ENCODE measurements at places on chromosomes 2 and 18. TPM values are rescaled to one million over a fixed set of nuclear protein-coding genes. Genes with fewer than 3 reads are reported as not detected.

DARS1 gene
- total RNA-seq, result 55.3 TPM

DNA sequence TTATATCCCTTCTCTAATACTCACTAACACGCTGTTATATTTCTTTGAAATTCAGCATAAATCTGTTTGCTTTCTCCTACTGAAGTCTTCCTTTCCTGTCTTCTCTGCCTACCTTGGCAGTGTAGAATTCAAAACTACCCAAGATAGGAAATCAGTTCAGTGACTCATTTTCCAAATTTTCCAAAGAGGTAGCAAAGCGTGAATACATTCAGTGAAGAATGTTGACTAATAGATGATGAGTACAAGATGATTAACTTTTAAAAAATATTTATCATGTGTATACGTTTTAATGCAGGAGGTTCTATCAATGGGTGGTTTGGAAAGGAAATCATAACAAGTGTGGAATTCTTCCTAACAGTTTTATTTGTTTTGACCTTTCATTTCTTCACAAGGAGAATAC, 201.9 kb upstream of the SLC8A1 start:
- DNase-seq, result no peak

CCDC74B gene
- total RNA-seq, result 0.78 TPM

GRCh38 chr18:8045884-8046281, 478.8 kb downstream of the PTPRM start:
- DNase-seq, result no peak

GRCh38 chr2:17628349-17629261, 88.1 kb downstream of the VSNL1 start:
- DNase-seq, result no peak

GRCh38 chr2:143949121-143949848, 570.6 kb downstream of the ZEB2 start:
- no peak for DNase-seq

DNA sequence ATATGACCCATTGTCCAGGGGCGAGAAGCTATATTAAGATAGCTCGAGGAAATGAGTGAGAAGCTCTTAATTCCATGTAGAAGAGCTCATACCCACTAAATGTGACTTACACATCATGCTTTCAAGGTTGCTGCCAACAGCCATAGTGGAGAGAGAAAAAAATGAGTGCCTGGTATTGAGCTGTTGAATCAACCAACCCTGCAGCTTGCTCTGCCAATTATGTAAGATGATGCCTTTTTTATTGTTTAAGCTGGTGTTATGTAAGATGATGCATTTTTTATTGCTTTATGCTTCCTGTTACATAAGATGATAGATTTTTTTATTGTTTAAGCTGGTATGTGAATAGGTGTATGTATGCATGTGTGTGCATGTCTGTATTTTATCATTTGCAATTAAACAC, 228.2 kb downstream of the CCDC178 start:
- no peak for DNase-seq

Data from upper lobe of right lung (tissue), 1 donor.